ENCODE measurements at places on chromosomes 16 and 17. TPM values are rescaled to one million over a fixed set of nuclear protein-coding genes. Genes with fewer than 3 reads are reported as not detected.
A peak's percentile ranks its signal among the peaks of the same experiment; 100 is the strongest.

DNA sequence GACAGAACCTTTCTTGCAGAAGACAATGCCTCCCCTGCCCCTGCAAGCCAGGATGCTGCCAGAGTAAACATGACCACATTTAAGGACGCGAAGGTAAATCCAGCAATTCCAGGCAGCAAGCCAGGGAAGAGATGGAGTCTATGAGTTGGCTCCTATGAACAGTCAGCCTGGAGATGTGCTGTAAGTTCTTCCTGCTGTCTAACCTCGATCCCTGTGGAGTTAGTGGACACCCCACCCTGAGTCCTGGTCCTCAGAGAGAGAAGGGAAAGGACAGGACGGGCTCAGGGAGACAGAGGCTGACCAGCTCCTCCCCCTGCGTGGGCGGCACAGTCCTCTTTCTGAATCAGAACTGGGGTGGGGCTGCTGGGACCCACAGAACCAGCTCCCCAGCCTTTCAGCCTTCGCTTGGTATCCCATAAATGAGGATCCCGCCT lies 24.9 kb downstream of the CDC42EP4 start:
- peaks cover 2% of the 10 kb centered on the region for H3K4me1 ChIP-seq
- H3K4me3 ChIP-seq = no peak overlapping the region

DNA sequence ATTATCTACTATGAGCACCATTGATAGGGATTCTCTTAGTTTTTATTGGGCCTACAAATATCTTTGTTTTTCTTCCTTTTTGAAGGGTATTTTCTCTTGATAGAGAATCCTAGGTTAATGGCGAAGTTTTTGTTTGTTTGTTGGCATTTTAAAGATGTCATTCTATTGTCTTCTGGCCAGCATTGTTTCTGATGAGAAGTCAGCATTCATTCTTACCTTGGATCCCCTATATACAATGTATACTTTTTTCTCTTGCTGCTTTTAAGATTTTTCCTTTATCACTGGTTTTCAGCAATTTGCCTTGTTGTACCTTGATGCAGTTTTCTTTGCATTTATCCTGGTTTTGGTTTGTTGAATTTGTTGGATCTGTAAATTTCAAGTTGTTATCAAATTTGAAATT lies 130.1 kb downstream of the TOX3 start:
- H3K36me3 ChIP-seq = no peaks in the 10 kb centered on the region
- no peak overlapping the region for H3K4me3 ChIP-seq
- no peak for DNase-seq
- H3K4me1 ChIP-seq = no peaks in the 10 kb centered on the region
- H3K27me3 ChIP-seq = no peaks in the 10 kb centered on the region

GRCh38 chr17:21164216-21164615 lies 37.5 kb downstream of the DHRS7B start:
- no peaks in the 10 kb centered on the region for H3K27me3 ChIP-seq
- no peaks in the 10 kb centered on the region for H3K4me1 ChIP-seq
- no peak overlapping the region for H3K27ac ChIP-seq
- no peaks in the 10 kb centered on the region for H3K36me3 ChIP-seq
- no peak overlapping the region for H3K4me3 ChIP-seq

GRCh38 chr16:66238696-66239095 lies 127.8 kb upstream of the CDH5 start:
- no peaks in the 10 kb centered on the region for H3K27me3 ChIP-seq
- H3K4me3 ChIP-seq = no peak overlapping the region
- no peaks in the 10 kb centered on the region for H3K4me1 ChIP-seq

GRCh38 chr17:42514279-42514678 lies 21.8 kb upstream of the NAGLU start:
- H3K27ac ChIP-seq = no peak overlapping the region
- H3K27me3 ChIP-seq = no peaks in the 10 kb centered on the region
- peaks cover 32% of the 10 kb centered on the region for H3K36me3 ChIP-seq
- H3K4me3 ChIP-seq = no peak overlapping the region
- DNase-seq = no peak

DNA sequence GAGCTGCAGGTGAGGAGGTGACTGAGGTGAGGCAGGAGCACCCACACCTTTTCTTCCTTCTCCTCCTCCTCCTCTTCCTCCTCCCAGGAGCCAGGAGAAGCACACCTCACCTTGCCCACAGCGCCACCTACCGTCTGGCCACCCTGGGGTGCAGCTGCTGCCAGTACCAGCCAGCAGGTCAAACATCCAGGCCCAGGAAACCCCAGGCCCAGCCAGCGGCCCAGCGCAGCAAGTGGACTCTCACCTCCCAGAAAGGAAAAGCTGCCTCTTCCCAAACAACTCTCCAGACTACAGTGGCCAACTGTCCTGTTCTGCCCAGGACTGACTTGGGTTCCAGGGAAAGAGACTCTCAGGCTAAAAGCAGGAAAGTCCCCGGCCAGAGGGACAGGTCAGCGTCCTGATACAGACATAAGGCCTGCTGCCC lies 22.7 kb downstream of the PEMT start:
- no peak overlapping the region for H3K27ac ChIP-seq
- H3K4me1 ChIP-seq = peaks cover 26% of the 10 kb centered on the region
- no peak overlapping the region for H3K4me3 ChIP-seq
- H3K36me3 ChIP-seq = no peaks in the 10 kb centered on the region
- no peaks in the 10 kb centered on the region for H3K27me3 ChIP-seq

DNA sequence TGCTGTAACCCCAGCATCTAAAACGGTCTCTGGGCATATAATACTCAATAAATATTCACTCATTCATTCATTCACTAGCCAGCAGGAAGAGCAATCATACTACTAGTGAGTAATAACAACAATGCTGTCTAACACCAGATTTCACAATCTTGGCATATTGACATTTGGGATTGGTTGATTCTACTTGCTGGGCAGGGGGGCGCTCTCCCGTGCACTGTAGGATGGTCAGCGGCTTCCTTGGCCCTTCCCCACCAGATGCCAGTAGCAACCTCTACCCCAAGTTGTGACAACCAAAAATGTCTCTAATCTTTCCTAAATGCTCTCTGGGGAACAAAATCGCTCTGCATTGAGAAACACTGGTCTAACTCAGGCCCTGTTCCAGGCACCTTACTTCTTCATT lies 20.7 kb downstream of the WFDC1 start:
- DNase-seq = no peak
- H3K27me3 ChIP-seq = peaks cover 3% of the 10 kb centered on the region
- H3K4me1 ChIP-seq = no peaks in the 10 kb centered on the region

- H3K27ac ChIP-seq = no peak overlapping the region
- H3K27me3 ChIP-seq = no peaks in the 10 kb centered on the region
- no peak for DNase-seq
- H3K4me1 ChIP-seq = no peaks in the 10 kb centered on the region
- H3K4me3 ChIP-seq = no peak overlapping the region
These were observed 154.3 kb upstream of the ZFHX3 start for GRCh38 chr16:73202161-73202729.

DNA sequence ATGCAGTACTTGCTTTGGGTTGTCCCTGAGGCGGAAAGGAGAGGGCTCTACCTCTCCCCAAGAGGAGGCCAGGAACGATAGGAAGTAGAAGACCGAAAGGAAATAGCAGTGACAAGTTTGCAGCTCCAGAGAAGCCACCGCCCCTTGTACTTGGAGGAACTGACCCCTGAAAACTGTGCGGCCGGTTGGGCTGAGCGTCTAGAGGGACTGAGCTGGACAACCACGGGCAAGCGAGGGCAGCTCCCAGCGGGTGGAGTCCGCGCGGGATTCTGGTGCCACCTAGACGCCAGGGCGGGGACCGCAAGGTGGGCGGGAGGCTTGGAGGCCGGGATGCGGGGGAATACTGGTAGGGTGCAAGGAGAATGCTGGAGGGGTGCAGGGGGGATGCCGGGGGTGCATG lies 1.3 kb upstream of the SLC6A4 start:
- H3K36me3 ChIP-seq = no peaks in the 10 kb centered on the region
- no peak overlapping the region for H3K27ac ChIP-seq
- H3K4me3 ChIP-seq = peak overlapping the region; percentile 18
- no peak for DNase-seq

- no peaks in the 10 kb centered on the region for H3K4me1 ChIP-seq
- peaks cover 52% of the 10 kb centered on the region for H3K36me3 ChIP-seq
- H3K27ac ChIP-seq = no peak overlapping the region
- no peak overlapping the region for H3K4me3 ChIP-seq
These were observed 14.6 kb downstream of the RSL1D1 start for GRCh38 chr16:11836650-11837244.

GRCh38 chr17:78913115-78913514 lies 10.1 kb upstream of the CEP295NL start:
- H3K4me1 ChIP-seq = peaks cover 37% of the 10 kb centered on the region
- no peak overlapping the region for H3K4me3 ChIP-seq
- H3K36me3 ChIP-seq = peaks cover 18% of the 10 kb centered on the region
- H3K27ac ChIP-seq = no peak overlapping the region
- H3K27me3 ChIP-seq = no peaks in the 10 kb centered on the region

- DNase-seq = no peak
- H3K4me3 ChIP-seq = no peak overlapping the region
- H3K27ac ChIP-seq = no peak overlapping the region
- no peaks in the 10 kb centered on the region for H3K27me3 ChIP-seq
These were observed 26.2 kb upstream of the EMP2 start for GRCh38 chr16:10606607-10607006.

GRCh38 chr17:28130472-28130871 lies 88.0 kb downstream of the NLK start:
- H3K4me1 ChIP-seq = no peaks in the 10 kb centered on the region
- no peaks in the 10 kb centered on the region for H3K36me3 ChIP-seq
- H3K4me3 ChIP-seq = no peak overlapping the region

- no peak for DNase-seq
- H3K27me3 ChIP-seq = no peaks in the 10 kb centered on the region
- peaks cover 67% of the 10 kb centered on the region for H3K36me3 ChIP-seq
- H3K27ac ChIP-seq = peak overlapping the region; percentile 33
These were observed 5.0 kb downstream of the NFE2L1 start for GRCh38 chr17:48052956-48053757.

DNA sequence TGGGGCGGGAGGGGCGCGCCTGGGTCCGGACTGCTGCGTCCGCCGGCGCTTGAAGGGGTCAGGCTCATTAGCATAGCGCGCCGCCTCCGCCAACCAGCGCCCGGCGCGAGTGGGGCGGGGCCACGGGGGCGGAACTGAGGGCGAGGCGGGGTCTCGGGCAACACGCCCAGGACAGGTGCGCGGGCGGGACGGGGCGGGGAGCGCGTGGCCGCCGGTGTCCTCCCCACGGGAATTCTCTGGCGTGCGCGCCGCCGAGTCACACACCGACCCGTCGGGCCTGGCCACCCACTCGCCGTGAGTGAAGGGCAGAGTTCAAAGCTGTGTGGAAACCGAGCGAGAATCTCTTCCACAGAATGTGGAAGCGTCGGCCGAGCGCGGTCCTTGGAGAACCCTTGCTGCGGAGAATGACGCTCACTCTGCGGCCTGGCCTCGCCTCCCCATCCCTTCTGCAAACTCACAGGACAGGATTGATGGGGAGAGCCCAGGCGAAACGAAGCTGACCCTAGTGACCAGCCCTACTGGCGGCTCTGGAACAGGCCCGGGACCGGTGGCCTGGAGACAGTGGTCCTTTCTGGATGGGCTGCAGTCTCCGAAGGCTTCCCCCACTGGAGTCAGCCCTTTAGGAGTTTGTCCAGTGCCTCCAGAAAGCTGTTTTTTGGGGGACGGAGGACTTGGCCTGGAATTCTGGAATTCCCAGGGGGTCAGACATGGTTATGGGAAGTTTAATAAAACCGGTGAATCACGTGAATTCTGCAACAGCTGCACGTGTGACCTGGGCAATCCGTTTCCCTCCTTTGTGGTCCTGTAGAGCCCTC lies at the start of gene SNAI3:
SNAI3 (minus strand) TSS at position 69 of the 815 bp plus-strand sequence. CDS start 101 bp downstream, outside the sequence.
- no peak for DNase-seq
- H3K27ac ChIP-seq = no peak within 1 kb of the TSS
- H3K27me3 ChIP-seq = peaks cover 63% of the 10 kb centered on the region
- H3K4me3 ChIP-seq = peak within 1 kb of the TSS; percentile 53

DNA sequence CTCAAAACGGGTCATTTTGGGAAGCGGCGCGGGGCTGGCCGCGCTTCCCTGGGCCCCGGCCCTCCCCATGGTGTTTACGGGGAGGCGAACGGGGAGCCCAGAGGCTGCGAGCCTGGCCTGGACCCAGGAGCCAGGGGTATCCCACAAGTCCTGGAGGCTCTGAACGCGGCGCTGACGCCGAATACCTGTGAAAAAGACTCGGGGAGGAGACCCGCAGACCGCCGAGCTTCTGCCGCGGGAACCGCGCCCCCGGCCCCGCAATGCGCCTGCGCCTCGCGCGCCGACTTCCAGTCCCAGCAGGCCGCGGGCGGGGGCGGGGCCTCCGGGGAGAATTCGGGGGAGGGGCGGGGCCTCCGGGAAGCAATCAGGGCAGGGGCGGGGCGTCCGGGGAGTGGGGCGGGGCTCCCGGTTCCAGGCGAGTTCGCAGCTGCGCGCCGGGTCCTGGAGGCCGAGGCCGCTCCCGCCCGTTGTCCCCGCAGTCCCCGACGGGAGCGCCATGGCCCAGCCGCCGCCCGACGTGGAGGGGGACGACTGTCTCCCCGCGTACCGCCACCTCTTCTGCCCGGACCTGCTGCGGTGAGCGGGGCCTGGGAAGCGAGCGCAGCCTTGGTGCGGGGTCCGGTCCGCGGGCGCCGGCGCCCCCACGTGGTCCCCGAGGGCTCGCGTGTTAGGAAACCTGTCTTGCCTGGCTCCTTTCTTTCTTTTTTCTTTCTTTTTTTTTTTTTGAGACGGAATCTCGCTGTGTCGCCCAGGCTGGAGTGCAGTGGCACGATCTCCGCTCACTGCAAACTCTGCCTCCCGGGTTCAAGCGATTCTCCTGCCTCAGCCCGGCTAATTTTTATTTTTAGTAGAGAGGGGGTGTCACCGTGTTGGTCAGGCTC lies at the start of gene DECR2:
DECR2 (plus strand) TSS at position 418 of the 881 bp plus-strand sequence; CDS start at position 497, 79 bp downstream.
- H3K4me1 ChIP-seq = peaks cover 22% of the 10 kb centered on the region
- no peaks in the 10 kb centered on the region for H3K36me3 ChIP-seq
- H3K27ac ChIP-seq = peak within 1 kb of the TSS; percentile 94
- peak within 1 kb of the TSS; percentile 85 for H3K4me3 ChIP-seq
- DNase-seq = peak; percentile 89

DNA sequence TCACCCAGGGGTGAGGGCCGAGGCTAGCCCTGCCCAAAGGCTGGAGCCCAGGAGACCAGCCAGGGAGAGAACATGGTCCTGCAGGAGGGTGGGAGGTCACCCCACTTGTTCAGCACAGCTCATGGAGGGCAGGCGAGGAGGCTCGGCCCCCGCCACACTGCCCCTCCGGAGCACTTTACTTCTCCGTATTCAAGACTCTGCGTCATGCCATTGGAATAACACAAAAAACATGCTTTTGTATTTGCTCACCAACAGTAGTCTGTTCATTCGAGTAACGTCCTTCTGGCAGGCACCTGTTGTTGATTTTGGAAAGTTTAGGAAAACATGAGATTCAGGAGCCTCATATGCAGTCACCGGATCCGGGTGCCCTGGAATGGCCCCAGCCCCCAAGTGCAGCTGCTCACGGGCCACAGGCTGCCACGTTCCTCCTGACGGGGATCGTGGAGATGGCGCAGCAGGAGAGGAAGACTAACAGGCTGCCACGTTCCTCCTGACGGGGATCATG lies 81.1 kb upstream of the DNAH17 start:
- no peak for DNase-seq
- no peaks in the 10 kb centered on the region for H3K27me3 ChIP-seq
- H3K4me3 ChIP-seq = no peak overlapping the region
- H3K27ac ChIP-seq = no peak overlapping the region

The HOXB8 gene
- total RNA-seq = not detected

The RGS11 gene
- not detected for total RNA-seq

The ACSM3 gene
- total RNA-seq = 4.1 TPM

The HOXB5 gene
- total RNA-seq = not detected

The ZNF287 gene
- total RNA-seq = 4.9 TPM

The ZNF48 gene
- total RNA-seq = 12.9 TPM
